ENCODE measurements at places on chromosomes 12 and 14. TPM values are rescaled to one million over a fixed set of nuclear protein-coding genes. Genes with fewer than 3 reads are reported as not detected.

The RNU6-7 gene
- total RNA-seq, result not detected

The RHEBL1 gene
- total RNA-seq, result 0.24 TPM

The TMTC1 gene
- total RNA-seq, result 49.5 TPM

The YEATS4 gene
- total RNA-seq, result 9.8 TPM

The BTBD7 gene
- total RNA-seq, result 24.4 TPM

The KLHL33 gene
- 0.77 TPM for total RNA-seq

The IL23A gene
- not detected for total RNA-seq

DNA sequence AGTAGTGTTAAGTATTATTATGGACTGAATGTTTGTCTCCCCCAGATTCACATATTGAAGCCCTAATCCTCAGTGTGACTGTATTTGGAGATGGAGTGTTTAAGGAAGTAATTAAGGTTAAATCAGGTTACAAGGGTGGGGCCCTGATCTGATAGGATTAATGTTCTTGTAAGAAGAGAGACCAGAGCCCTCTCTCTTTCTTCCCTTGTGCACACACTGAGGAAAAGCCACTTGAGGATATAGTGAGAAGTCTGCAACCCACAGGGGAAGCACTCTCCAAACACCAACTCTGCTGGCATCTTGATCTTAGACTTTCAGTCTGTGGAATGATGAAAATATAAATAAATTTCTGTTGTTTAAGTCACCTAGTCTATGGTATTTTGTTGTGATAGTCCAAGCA is 2.2 kb upstream of the KLRG1 start:
- no peak for DNase-seq

- DNase-seq, result peak; percentile 38
Observed at GRCh38 chr12:123268850-123269249, 2.8 kb downstream of the CDK2AP1 start.

GRCh38 chr12:80053051-80053790 is 46.1 kb upstream of the OTOGL start:
- peak; percentile 62 for DNase-seq

GRCh38 chr12:51906430-51907082 is 748 bp upstream of the ACVRL1 start:
- DNase-seq, result peak; percentile 37

DNA sequence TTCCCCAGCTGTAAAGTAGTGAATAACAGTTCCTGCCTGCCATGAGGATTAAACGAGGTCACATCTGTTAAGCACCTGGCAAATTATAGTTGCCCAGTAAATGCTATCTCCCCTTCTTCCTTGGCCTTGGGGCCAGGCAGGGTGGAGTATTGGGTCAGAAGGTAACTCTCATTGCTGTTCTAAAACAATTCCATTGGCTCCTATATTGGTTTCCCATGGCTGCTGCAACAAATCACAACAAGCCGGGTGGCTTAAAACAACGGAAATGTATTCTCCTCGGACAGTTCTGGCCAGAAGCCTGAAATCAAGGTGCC is 31.9 kb downstream of the MMAB start:
- DNase-seq, result no peak

GRCh38 chr12:54997929-54998522 is 13.5 kb upstream of the TESPA1 start:
- no peak for DNase-seq

DNA sequence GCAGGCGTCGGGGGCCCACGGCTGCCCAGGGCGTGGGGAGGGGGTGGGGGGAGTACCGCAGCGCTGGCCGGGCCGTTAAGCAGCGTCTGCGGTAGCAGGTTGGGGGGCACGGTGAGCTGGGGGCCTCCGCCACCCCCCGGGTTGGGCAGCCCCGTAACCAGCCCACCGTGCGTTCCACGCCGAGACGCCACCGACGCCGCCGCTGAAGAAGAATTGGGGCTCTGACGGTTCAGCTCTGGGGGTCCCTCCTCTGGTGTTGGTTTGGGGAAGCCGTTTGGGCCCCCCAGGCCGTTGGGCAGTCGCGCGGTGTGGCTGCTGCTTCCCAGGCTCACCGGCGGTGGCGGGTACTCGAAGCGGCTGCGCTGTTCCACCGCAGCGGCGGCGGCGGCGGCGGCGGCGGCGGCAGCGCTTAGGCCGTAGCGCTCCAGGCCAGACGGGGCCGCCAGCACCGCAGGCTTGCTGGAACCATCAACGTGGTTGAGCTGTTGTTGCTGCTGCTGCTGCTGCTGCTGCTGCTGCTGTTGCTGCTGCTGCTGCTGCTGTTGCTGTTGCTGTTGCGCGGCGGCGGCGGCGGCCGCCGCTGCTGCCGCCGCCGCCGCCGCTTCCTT is 1.5 kb downstream of the IRF2BPL start:
- peak; percentile 64 for DNase-seq

- DNase-seq, result no peak
Observed at GRCh38 chr12:124399622-124400021, 104.7 kb downstream of the RFLNA start.

GRCh38 chr14:50303744-50304471 is 8.1 kb downstream of the L2HGDH start:
- DNase-seq, result no peak

DNA sequence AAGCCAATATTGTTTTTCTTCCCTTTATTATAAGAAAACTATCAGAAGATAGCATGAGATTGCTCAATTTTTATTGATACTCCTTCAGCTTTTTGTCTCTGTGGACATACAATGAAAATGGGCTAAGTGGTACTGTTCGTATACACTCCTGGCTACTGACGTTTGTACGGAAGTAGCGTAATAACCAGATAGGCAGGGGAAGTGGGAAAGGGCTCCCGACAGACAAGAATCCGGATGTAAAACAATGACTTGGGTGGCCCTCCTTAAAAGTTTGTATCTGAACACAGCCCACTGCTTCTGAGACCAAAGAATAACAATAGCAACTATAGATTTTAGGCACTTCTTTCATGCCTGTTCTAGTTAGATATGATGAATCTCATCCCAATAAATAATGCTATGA is 99.6 kb downstream of the RPS6KA5 start:
- no peak for DNase-seq

DNA sequence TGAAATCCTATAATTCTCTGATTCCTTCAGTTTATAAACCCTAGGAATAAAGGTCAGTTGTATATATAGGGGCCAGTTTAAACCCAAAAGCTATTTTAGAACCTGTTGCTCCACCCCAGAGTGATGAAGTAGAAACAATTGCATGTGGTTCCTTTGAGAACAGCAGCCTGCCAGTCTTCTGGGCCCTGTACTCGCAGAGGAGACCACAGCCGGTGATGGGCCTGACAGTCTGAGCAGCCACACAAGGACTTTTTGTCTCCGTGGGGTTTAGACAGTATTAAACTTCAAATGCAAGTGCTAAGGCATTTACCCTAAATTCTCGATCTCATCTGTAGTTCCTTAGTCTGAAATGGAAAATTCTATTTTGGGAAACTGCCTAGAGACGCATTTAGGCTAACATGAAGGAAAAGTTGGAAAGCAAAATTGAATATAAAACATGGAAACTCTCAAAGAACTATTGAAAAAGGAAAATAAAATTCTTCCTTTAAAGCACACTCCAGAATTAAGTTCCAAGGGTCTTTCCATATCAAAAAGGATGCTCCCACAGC is 80.6 kb downstream of the PRICKLE1 start:
- no peak for DNase-seq

DNA sequence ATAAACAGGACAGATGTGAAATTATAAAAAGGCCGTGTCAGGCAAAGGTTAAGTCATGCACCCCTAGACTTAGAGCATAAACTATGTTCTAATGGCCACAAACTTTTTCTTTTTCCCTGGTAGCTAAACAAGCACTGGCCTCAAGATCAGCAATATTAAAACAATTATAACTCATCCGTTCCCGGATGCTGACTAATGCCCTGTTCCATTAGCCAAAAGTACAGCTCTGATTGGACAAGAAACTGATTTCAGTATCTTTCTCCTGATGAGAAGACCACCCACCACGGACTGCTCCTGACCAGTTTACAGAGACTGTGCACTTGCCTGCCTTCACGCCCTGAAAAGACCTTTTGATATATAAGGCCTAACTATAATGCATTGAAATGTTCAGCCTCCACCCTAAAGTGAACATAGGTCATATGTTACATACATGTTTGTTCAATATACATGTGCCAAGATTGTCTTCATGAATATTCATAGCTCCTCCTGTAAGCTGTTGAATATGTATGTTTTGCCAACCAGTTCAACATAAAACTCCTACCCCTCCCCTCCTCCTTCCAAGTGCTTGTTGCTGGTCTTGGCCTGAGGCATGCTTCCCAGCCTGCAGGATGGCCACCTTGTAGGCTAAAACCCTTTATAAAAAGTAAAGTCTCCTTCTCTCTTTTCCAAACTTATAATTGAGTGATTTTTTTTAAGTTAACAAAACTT is 162.0 kb downstream of the IPO8 start:
- no peak for DNase-seq

GRCh38 chr14:78403278-78403815 is 233.2 kb downstream of the NRXN3 start:
- no peak for DNase-seq

DNA sequence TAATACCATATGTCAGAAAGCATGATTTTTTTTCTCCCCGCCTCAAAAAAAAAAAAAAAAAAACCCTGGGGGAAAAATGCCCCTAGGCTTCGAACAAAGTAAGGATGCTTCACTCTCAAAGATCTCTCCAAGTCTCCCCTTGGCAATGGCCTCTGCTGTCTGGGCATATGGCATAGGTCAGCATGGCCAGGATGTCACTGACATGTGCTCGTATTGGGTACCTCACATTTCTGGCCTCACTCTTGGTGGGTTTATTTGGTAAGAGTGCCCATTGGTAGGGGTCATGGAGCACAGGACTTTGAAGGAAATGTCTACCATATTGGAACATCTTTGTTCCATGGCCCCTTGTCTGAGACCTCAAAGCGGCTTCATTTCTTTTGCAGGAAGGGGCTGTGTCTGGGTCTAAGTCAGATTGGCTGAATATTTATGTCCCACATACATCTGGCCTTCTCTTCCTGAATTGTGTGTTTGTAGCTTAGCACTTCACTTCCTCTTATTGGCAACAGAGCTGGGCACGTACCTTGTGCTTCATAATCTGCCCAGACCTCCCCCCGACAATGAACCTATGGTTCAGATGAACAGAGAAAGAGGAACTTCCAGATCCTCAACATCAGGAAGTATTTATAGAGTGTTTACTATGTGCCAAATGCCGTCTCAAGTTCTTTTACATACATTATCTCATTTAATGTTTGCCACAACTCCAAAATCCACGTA is 36.3 kb upstream of the OAS1 start:
- DNase-seq, result no peak

GRCh38 chr14:72863216-72864006 is 30.5 kb downstream of the DPF3 start:
- no peak for DNase-seq

DNA sequence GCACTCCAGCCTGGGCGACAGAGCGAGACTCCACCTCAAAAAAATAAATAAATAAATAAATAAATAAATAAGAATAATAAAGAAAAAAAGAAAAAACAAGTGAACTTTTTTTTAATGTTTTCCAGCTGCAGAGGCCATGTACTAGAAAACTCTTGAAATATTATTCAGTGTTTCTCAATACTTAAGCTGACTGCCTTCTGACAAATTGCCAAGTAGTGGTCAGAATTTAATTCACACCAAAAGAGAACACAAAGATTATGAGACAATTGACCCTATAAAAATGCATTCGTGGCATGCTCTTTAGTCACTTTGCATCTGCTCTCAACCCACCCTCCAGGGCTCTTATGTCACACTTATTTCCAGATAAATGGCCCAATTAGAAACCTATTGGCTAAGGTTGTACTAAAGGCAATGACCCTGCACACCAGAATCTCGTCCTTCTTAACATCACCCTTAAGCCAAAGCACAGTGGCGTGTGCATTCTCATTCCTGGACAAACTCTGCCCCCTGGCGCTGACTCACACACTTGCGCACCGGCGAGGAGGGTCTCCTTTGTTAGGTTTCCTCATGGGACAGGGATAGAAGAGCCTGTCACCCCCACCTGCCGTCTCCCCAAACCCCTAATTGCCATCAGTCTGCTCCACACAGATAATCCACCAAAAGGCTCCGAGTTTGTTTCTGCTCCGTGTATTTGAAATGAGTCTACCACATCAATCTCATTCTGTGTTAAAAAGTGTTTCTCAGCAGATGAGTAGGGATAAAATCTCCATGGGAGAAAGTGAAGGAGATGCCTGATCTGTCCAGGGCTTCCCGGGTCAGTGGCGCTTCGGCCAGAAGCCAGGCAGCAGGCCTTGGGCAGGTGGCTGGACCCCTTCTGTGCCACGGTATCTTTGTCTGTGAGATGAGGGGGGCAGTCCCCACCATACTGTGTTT is 73.1 kb upstream of the CEP83 start:
- peak; percentile 73 for DNase-seq

DNA sequence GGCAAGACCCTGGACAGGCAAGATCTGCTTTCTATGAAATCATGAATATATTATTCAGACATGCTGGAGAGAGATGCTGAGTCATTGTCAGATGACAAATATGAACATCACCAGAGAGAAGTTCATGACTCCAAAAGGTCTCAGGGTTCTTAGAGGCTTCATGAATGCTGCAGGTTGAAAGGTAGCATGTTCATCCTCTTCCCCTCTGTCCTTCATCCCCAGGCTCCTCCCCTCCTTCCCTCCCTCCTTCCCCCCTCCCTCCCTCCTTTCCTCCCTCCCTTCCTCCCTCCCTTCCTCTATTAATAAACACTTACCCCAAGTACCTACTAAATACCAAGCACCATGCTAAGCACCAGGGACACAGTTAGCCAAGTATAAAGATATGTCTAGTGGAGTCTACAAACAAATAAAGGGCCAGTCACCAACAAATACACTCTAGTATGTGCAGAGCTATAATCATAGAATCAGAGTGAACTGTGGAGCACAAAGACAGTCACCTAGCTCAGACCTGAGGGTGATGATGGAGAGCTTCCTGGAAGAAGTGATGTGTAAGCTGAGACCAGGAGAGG is 46.2 kb downstream of the RPH3A start:
- no peak for DNase-seq

DNA sequence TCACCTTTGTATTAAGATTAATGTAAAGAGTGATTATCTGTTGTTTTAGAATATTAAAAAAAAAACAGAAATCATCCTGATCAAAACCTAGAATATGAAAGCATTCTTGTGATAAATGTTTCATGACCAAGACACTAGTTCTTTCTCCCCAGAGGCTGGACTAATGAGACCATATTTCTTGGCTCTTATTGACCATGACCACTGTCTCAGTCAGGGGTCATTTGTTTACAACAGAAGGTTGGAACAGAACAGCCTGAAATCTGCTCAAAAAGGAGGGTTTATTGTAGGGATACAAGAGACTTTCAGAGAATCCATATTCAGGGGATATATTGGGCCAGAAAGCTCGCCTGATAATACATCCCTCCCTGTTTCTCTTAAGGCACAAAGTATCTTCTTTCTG is 87.7 kb downstream of the TMEM30B start:
- DNase-seq, result no peak
